ENCODE measurements at places on chromosomes 5 and 9. TPM values are rescaled to one million over a fixed set of nuclear protein-coding genes. Genes with fewer than 3 reads are reported as not detected.

- H3K4me1 ChIP-seq: no peaks in the 10 kb centered on the region
- H3K27ac ChIP-seq: no peak overlapping the region
- peak; percentile 50 for DNase-seq
- no peak overlapping the region for H3K4me3 ChIP-seq
- H3K27me3 ChIP-seq: no peaks in the 10 kb centered on the region
Observed at GRCh38 chr5:135700731-135701130, 121.9 kb upstream of the CXCL14 start.

DNA sequence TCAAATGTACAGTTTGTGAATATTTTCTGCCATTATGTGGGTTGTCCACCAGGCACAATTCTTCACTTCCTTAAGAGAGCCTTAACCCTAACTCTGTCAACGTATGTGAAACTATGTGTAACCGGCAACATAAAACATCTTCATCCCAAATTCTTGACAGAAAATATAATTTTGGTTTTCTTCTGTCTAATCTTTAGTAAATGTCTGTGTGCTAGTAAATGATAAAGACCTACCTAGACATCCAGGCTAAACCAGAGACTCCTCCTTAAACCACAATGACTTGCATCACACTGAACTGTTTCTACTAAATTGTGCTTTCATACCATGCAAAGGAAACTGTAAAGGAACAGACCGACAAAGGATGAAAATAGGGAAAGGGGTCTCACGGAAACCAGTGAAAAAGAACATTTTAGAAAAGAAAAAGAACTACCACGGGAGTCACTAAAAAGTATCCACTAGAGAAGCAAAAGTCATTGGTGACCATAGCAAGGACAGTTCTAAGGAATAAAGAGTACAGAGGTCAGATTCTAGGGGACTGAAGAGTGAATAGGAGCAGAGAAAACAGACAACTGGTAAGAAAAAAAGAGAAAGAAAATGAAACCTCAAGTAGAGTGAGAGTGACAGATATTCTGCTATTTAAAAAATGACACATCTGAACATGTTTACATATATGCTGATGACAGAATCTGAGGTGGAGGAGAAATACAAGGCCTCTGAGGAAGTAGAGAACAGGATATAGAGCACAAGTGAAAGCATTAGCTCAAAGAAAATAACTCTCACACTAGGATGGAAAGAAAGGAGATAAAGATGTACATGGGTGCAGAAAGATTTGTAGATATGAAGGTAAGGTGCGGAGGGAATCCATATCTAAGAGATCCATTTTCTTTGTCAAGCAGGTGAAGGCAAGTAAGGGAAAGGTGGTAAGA is 49.4 kb downstream of the FNIP1 start:
- H3K27ac ChIP-seq: no peak overlapping the region
- H3K27me3 ChIP-seq: no peaks in the 10 kb centered on the region
- no peak for DNase-seq
- H3K36me3 ChIP-seq: peaks cover 10% of the 10 kb centered on the region
- no peaks in the 10 kb centered on the region for H3K4me1 ChIP-seq

DNA sequence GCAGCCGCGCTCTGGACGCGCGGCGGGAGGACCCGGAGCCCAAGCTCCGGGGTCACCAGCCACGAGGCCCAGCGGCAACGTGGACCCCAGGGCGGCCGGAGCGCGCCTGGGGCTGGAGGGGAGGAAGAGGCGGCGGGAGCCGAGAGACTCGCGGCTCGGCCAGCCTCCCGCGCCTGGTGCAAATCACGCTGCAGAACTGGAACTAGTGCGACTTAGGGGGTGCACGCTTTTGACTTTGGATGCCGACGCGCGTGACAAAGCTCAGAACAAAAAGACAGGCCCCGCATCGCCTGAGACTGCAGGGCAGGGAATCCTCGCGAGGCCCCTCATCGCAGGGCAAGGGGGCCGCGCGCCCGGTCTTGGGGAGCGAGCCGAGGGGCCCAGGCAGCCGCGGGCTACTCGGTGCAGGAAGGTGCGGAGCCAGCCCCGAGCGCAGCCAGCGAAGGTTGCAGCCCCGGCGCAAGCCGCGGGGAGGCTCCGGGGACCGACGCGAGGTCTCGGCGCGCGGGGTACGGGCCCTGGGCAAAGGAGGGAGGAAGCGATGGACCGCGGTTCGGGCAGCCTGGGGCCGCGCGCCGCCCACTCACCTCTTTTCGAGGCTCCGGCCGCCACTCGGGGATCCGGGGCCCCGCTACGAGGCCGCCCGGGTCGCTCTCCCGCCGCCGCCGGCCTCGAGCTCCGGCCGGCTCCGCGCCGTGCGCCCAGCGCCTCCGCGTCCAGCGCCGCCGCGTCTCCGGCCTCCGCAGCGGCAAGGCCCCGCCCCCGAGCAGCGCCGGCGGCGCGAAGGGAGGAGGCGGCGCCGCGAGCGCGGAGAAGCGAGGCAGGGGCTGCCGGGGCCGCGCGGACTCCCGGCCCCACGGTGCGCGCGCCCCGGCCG is at the start of gene GOLM1:
Gene GOLM1, minus strand, starts transcription at position 735 of the 877 bp plus-strand sequence. CDS start 20,238 bp downstream, outside the sequence.
- no peak for DNase-seq
- no peaks in the 10 kb centered on the region for H3K27me3 ChIP-seq
- no peaks in the 10 kb centered on the region for H3K36me3 ChIP-seq
- peaks cover 12% of the 10 kb centered on the region for H3K4me1 ChIP-seq

DNA sequence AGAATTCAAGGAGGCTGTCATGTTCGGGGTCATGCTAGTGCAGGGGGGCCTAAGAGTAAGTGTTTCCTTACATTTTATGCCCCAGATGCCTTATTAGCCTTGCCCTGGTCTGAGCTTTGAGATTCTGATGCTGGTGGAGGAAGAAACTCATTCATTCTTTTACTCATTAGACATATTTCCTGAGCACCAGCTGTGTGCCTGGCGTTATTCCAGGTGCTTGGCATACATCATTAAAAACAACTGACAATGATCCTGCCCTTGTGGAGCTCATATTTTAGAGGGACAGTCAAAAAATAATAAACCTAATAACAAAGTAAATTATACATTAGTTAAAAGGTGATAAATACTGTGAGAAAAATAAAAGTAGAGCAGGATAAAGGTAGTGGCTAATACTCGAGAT is 138.9 kb upstream of the SGCD start:
- H3K4me3 ChIP-seq: no peak overlapping the region
- no peaks in the 10 kb centered on the region for H3K27me3 ChIP-seq
- no peaks in the 10 kb centered on the region for H3K36me3 ChIP-seq
- no peaks in the 10 kb centered on the region for H3K4me1 ChIP-seq

DNA sequence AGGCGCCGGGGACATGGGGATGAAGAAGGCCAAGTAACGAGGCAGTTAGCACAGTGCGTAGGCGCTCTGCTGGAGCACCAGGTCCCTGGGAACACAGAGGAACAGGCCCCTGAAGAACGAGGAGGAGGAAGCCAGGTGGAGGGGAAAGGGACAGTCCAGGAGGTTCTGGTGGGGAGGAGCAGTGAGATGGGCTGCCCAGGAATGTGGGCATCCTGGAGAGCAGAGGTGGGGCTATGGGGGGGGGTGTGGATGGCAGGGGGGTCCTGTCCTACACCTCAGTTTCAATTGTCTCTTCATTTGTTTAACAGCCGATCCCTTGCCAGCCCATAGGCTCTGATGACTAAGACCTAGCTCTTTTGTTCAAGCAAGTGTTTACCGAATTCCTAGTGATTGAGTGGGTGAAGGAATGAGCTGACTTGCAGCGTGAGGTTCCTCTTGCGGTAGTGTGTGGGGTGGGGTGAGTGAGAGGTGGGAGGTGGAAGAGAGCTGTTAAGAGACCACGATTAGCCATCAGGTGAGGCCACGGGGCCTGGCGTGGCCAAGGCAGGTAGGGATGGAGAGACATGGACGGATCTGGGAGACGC is 8.4 kb upstream of the PHYHD1 start:
- peaks cover 6% of the 10 kb centered on the region for H3K4me1 ChIP-seq
- H3K27me3 ChIP-seq: no peaks in the 10 kb centered on the region
- no peak overlapping the region for H3K4me3 ChIP-seq

DNA sequence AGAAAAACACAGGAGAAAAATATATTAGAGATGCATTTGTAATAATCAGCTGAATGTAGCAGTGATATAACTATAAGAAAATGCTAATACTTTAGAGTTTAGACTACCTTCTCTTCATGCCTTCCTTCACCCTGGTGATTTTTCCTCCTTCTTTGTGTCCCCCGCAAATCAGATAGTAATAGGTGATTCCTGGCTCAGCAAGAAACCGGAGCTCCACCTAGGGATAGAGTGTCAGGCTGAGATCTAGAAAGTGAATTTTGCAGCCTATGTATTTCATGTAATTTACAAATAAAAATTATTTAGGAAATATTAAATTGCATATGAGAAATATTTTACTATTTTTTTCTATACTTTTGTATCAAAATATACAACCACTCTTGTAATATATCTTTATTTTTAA is 109.8 kb upstream of the ST8SIA4 start:
- no peaks in the 10 kb centered on the region for H3K4me1 ChIP-seq
- H3K27me3 ChIP-seq: no peaks in the 10 kb centered on the region
- no peaks in the 10 kb centered on the region for H3K36me3 ChIP-seq
- H3K27ac ChIP-seq: no peak overlapping the region

DNA sequence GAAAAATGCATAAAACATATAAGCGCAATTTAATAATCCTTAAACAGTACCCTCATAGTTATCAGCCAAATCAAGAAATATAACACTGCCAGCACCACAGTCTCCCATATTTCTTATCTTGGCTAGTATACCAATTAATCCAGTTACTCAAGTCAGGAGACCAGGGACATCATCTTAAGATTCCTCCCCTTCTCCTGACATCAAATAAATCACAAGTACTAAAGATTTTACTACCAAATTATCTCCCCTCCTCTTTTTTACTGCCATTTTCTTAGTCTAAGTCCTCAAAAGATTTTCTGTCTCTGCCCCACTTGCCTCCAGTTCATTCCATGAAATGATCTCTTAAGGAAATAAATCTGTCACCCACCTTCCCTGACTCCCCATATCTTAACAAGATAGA is 37.0 kb downstream of the STRBP start:
- H3K4me3 ChIP-seq: no peak overlapping the region
- no peak overlapping the region for H3K27ac ChIP-seq
- DNase-seq: no peak
- no peaks in the 10 kb centered on the region for H3K36me3 ChIP-seq
- no peaks in the 10 kb centered on the region for H3K4me1 ChIP-seq

DNA sequence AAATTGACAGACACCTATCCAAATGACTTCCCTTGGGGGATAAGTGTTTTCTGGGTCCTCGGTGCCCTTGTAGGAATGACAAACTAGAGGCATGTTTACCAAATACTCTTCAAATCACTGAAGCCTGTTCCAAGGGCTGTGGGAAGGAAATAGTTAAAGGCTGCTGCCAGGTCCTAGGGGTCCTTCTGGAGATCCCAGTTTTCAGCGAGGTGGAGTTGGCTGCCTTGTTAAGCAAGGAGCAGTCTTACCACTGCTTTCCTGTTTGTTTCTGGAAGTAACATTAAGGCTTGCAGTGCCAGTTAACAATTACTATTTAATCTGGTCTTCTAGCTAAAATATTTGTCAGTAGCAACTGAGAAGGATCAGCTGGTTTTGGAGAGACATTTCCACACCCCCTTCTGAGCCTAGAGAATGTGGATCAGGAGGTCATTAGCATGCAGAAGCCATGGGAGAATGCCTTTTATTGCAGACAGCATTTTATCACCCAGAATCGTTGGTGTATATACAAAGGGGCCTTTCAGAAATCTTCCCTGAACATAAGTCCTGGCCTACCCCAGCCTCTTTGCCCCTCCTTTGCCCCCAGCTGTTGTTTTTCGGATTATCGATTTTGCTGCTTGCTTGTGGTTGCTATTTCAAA is 238.8 kb downstream of the DMAC1 start:
- H3K36me3 ChIP-seq: no peaks in the 10 kb centered on the region
- H3K4me3 ChIP-seq: no peak overlapping the region
- DNase-seq: no peak
- no peaks in the 10 kb centered on the region for H3K4me1 ChIP-seq
- no peak overlapping the region for H3K27ac ChIP-seq

DNA sequence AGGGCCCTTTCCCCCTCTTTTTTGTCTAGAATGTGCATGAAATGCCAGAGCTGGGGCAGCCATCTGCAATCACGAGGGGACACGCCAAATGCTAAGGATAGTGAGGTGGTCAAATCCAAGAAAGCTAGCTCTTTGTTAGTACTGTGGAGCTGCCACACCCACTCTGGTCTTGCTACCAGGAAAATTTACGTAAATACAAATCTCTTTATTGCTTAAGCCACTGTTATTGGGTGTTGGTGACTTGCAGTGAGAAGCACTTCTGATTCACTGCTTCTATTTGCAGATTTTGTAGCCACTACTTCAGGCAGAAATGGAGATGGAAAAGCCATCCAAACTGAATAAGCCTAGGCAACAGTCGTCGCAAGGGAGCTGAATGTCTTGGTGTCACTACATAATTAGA is 25.6 kb upstream of the SUSD1 start:
- no peaks in the 10 kb centered on the region for H3K27me3 ChIP-seq
- no peak overlapping the region for H3K27ac ChIP-seq
- no peaks in the 10 kb centered on the region for H3K36me3 ChIP-seq
- H3K4me3 ChIP-seq: no peak overlapping the region
- DNase-seq: no peak

DNA sequence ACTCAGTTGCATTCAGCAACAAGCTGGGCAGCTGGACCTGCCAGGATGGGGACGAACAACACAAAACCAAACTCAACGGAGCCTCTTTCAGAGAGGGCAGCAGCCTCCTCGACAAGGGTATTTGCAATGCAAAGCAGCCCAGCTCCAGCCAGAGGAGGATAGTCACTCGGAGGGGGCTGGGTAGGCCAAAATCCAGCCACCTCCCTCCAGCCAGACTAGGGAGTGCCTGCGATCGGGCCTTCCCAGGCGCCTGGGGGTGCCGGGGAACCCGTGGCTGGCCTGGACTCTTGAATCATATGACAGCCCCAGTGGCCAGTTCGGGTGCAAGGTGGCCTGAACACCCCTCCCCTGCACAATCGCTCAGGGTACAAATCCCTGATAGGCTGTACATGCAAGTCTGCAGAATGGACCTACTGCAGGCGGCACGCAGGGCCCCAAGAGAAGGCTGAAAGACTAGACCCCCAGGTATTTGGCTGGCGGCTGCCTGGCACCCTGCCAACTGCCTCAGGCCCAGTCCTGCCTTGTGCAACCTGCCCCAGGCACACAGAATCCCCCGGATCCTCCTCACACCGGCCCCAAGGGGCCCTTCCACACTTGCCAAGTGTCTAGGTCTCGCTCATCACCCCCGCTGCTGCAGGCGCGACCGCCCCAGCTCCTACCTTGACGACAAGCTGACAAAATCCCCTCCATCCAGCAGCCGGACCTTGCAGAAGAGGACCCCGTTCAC is 1.3 kb downstream of the EEIG1 start:
- H3K27me3 ChIP-seq: no peaks in the 10 kb centered on the region
- H3K4me1 ChIP-seq: peaks cover 67% of the 10 kb centered on the region
- peak overlapping the region; percentile 91 for H3K27ac ChIP-seq
- H3K36me3 ChIP-seq: no peaks in the 10 kb centered on the region

DNA sequence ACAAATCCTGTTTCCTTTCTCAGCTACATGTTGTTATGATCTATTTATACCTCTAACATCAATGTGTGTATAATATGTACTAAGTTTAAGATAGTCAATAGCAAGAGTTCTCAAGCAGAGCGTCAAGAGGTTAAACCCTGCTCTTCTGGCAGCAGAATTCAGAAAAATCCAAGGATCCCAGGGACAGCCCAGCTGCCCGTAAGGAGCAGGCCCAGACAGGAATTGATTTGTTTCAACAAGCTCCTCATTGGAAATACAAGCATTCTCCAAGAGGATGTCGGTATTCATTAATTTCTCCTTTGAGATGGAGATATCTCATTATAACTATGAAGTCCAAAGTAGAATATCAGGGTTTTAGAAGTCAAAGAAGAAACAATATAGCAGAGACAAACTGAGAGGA is 14.9 kb downstream of the EFNA5 start:
- no peaks in the 10 kb centered on the region for H3K4me1 ChIP-seq
- H3K27me3 ChIP-seq: no peaks in the 10 kb centered on the region
- no peaks in the 10 kb centered on the region for H3K36me3 ChIP-seq
- no peak for DNase-seq
- H3K27ac ChIP-seq: no peak overlapping the region

Gene STK10
- total RNA-seq: 6.9 TPM

Gene PCYOX1L
- total RNA-seq: 4.0 TPM

Gene ARHGEF37
- total RNA-seq: 13.7 TPM

Gene PCDHB2
- 1.8 TPM for total RNA-seq

Gene FAXDC2
- 22.1 TPM for total RNA-seq

Gene STOML2
- total RNA-seq: 114 TPM

Measured in right atrium auricular region (tissue), 2 donors.